ENCODE measurements at places on chromosomes 7 and 10.

GRCh38 chr7:139088268-139088667 is 21.3 kb downstream of the ZC3HAV1 start:
- no peak for DNase-seq

DNA sequence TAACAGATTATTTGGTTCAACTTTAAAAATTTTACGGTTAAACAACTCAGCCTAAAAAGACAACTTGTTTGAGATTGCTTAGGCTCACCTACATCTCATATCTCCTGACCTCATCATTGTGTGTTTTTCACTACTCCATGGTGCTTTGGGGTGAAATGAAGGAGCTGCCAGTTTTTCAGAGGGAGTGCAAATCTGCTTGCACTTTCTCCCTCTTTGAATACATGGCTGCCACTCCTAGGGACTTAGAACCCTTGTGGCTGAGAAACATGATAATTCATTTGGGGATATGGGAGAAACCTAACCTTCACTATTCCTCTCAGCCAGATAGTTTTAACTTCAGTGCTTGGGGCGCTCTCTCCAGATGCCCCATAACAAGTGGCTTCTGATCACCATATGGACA is 2.7 kb downstream of the CCSER2 start:
- no peak for DNase-seq

- no peak for DNase-seq
Observed at GRCh38 chr10:13741438-13741837, 154.7 kb downstream of the PRPF18 start.

- DNase-seq, result no peak
Observed at GRCh38 chr7:130476297-130477150, 15.4 kb upstream of the MEST start.

GRCh38 chr7:41994036-41994745 is 242.8 kb downstream of the GLI3 start:
- no peak for DNase-seq

GRCh38 chr10:112375721-112376395 is 1.9 kb downstream of the ACSL5 start:
- DNase-seq, result no peak

DNA sequence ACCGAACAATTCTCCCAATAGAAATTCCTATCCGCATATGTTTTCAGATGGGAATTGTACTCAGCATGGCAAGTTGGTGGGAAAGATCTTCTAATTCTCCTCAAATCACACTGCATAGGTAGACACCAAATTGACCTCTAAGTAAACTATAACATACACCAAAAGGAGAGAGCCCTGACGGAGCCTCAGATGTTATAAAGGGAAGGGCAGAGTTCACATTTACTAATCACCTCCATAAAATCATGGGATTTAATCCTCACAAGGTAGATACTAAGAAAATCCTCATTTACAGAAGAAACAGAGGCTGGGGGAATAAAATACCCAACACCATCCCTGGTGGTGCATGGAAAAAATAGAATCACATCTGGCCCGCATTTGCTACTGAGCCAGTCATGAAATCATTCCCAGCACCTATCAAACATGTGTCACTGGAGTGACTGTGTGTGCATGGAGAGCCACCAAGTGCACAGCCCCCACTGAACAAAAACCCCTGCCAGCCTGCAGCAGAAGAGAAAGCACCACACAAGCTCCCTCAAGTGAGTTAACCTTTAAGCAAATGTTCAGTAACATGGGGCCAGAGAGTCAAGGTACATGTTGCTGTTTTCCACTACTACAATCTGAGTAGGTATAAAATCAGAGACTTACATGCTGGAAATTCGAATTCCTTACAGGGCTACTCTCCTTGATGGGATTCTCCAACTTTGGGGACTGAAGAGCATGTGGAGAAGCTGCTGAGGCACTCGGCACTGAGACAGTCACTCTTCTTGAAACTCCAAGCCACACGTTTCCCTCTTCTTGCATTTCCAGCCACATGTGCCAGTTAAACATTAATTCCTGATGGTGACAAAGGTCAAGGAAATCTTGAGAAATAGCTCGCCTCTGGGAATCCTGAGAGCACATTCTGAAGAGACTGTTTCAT is at the start of gene DDC:
TSS of gene DDC (minus strand) at position 766 of the 919 bp plus-strand sequence. CDS start 21,320 bp downstream, outside the sequence.
- no peak for DNase-seq

GRCh38 chr10:46285966-46286620 is 704 bp upstream of the ANTXRL start:
- no peak for DNase-seq

- DNase-seq, result no peak
Observed at GRCh38 chr7:50669890-50670289, 104.7 kb upstream of the DDC start.

DNA sequence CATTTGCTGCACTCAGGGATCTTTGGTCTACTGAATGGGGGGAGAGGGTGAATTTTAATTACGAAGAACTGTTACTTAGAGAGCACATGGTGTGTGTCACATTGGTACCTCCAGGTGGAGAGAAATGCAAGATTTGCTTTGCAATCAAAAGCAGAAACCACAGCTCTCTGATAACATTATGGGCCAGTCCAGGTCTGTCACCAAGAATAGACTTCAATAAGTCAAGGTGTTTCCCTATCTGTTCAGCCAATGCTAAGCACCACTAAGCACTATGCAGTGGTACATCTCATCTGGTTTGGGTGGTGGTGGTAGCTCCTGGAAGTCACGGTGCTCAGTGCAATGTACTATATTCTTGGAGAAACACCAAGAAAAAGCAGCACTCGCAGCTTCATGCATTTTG is 119.6 kb upstream of the AFAP1L2 start:
- no peak for DNase-seq

DNA sequence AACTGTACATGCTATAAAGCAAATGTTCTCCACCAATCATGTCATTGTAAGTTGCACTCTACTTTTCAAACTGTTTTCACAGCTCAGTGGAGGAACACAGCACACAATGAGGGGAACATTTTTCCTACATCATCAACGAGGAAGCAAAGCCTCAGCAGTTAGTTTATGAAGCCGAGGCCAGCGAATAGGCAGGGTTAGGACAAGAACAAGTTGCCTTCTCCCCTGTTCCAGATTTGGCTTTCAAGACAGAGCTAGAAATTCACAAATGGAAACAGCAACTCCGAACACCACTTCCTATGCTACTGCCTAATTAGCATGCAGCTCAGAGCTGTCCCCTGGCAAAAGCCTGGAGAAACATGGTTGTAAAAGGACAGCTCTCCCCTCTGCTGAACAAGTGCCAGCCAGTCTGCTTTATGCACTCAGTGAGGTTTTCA is 19.8 kb downstream of the ITGB8 start:
- no peak for DNase-seq

GRCh38 chr10:79282388-79282787 is 64.9 kb upstream of the PPIF start:
- DNase-seq, result no peak

GRCh38 chr7:27678617-27679260 is 16.1 kb upstream of the HIBADH start:
- no peak for DNase-seq

DNA sequence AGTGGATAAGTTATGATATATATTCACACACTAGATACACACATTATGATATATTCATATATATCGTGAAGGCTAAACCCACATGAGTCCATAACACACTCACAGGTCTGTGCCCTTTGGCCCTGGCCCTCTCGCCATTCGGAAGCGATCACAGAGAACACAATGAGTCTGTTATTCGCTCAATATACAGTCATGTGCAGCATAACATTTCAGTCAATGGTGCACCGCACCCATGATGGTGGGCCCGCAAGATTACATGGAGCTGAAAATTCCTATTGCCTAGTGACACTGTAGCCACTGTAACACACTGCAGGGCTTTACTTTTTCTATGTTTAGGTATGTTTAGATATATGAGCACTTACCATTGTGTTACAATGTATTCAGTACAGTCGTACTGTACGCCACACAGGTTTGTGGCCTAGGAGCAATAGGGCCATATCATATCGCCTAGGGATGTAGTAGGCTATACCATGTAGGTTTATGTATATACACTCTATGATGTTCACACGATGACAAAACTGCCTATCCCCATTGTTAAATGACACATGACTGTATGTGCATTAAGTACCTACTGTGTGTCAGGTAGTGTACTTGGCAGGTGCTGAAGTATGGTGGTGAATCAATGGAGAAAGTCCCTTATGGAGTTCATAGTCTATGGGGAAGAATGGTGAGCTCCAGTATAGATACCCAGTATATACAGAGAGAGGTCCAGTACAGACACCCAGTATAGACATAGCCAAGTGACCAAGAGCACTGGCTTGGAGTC is 198.8 kb upstream of the KLF14 start:
- DNase-seq, result no peak

GRCh38 chr10:49080965-49081364 is 34.4 kb downstream of the VSTM4 start:
- DNase-seq, result no peak

DNA sequence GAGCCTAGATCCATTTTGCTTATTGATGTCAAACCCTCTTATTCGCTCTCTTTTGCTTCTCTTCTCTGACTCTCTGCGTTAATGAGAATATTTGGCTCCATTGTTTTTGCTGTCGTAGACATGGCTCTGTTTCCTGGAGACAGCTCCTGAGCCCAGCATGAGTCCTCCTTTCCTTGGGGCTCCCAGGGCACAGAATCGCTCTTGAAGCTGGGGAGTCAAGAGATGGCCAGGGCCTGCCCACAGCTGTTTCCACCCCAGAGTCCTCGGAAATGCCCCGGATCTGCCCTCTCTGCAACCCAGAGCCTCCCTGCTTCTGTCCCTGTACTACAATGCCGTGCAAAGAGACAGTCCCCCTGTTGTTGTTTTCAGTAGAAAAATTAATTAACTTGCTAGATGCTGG is 566.7 kb upstream of the FOXK1 start:
- DNase-seq, result no peak
